ENCODE measurements at places on chromosomes 6 and 20.

DNA sequence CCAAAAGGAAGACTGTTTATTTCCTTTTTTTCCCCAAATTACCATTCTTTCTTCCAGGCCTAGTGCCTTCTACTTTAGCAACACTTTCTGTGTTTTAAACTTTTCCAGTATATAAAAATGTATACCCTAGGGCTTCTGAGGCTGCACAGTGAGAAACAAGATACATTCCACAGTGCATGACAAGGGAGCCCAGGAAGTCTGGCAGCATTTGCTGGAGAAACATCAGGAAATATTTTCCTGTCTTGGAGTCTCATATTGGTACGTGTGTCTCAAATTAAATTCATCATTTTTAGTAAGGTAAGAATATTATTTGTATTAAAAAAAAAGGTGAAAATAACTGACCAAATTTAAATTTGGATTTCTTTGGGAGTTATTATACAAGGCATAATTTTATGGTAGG is 662.6 kb downstream of the RFPL4B start:
- DNase-seq: no peak

GRCh38 chr6:88177961-88178464 is 11.9 kb upstream of the CNR1 start:
- DNase-seq: no peak

GRCh38 chr20:46111836-46112212 is 6.3 kb upstream of the CD40 start:
- DNase-seq: no peak

- no peak for DNase-seq
Observed at GRCh38 chr6:22512686-22513427, 56.5 kb upstream of the HDGFL1 start.

GRCh38 chr20:20694591-20694990 is 17.9 kb downstream of the RALGAPA2 start:
- DNase-seq: no peak

DNA sequence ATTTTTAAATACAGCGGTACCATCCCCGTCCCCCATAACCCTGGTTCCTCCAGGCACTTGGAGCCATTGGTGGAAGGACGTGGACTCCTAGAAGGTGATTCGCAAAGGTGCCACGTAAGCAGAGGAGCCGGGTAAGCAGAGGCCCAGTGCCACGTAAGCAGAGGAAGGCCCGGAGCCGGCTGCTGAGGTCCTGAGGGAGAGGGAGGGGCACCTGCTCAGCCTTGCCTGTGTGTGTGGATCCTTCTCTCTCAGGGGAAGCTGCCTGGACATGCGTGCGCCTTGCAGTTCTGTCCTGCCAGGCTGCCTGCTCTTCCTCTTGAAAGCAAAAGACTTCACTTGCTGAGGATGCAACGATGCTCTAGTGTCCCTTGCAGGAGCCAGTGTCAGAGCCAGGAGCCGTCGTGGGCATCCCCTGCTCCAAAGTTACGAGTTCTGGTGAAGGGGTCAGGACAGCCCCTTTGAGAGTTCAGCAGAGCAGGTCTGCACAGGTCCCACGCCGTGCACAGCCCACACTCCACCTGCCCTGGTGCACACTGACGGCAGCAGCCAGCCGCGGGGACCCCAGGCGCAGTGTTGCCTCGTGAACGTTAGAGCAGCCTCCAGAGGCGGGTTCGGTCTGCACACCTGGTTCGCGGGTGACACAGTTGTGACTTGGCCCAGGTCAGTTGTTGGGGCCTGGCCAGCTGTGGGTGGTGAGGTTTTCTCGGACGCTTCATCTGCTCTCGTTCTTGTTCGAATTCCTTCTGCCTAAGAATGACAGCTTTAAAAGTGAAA is 1.9 kb upstream of the NKAIN4 start:
- no peak for DNase-seq

- no peak for DNase-seq
Observed at GRCh38 chr6:118679327-118679901, 28.0 kb upstream of the CEP85L start.

DNA sequence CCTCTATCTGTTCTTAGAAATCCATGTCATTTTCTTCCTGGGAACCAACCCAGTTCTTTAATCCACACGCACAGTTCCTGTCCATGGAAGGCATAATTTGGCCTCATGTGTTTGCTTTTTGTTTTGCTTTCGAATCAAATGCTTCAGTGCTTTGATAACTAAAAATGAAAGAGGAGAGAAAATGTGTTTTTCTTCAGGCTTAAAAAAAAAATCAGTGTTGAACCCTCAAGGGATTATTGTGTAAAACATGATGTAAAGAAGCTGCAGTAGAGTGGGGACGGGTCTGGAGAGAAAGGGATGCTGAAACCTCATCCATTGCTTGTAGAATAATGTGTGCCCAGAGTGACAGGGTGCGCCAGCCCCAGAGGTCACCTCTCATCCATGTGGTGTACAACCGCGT is 197.5 kb upstream of the JARID2 start:
- DNase-seq: no peak

GRCh38 chr6:111761783-111762312 is 111.4 kb downstream of the FYN start:
- no peak for DNase-seq

DNA sequence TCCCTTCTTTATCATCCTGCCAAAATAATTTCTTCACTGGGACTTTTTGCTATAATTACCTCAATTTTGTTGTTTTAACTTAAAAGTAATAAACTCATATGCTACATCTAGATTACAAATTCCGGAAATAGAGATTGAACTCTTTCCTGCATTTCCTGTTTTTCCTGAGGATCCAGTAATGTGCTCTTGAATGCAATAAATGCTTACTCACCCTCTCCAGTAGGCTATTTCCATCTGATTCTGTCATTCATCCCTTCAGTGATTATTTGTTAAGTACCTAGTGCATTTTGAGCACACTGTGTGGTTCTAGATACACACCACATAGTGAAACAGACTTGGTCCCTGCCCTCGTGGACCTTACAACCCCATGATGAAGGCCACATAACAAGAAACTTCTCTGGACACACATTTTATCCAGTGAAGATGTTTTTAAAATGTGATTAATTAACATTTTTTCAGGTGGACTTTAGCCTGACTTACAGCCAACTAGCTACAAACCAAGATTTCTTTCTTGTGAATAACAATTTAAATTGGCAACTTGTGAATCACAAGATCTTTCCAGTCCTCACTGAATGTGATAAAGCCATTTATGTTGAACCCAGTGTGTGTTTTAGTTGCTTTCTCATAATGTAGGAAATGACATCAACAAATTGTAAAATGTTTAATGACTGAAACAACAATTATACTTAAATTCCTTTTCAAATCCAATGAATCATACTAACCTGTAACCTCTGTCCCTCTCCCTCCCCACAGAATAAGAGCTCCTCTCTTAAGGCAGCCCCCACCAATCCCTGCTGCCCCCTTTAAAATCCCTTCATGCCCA is 272.3 kb downstream of the KHDC1L start:
- DNase-seq: no peak

- DNase-seq: no peak
Observed at GRCh38 chr20:61599061-61599531, 347.0 kb downstream of the CDH4 start.

DNA sequence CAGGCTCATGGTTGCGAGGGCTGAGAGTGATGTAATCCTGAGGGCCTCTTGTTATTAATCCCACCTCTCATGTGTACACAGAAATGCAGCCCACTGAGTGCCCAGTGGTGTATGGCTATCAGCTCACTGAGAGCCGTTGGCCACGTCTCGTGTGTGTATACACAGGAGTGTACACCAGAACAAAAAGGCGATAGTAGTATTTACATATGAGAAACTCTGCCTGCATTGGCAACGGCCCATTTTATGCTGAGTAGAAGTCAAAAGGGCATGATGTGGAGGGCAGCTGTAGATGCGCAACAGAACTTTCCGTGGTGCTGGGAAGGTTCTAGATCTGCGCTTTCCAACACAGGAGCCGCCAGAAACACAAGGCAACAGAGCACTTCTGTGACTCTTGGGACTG is 28.9 kb upstream of the CDH4 start:
- no peak for DNase-seq

DNA sequence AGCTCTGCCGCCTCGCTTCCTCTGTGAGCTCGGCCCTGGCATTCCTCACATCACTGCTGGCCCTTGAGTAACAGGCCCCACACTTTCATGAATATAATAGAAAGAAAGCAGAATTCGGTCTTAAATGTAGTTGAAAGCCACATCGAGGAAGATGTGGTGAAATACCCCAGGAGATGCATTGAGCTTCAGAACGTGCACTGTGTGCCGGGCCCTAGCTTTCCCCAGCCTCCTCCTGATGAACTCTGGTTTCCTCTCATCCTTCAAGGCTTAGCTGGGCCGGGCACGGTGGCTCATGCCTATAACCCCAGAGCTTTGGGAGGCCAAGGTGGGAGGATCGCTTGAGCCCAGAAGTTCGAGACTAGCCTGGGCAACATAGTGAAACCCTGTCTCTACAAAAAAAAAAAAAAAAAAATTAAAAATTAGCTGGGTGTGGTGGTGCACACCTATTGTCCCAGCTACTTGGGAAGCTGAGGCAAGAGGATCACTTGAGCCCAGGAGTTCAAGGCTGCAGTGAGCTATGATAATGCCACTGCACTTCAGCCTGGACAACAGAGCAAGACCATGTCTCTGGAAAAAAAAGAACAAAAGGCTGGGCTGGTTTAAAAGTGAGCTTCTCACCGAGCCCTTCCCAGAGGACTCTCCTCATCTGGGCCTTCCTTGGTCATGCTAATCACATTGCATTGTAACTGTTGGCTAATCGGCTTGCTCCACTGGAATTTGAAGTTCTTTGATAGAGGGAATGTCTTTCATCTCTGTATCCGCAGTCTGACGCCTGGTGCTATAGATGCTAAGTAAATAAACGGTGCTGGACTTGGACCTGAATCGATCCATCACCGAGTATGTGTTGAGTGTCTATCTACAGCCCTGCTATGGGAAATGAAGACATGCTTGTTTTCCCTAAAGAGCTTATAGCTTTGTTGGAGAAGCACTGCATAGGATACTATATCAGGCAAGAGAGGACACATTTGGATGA is 43.8 kb upstream of the FOXQ1 start:
- no peak for DNase-seq

DNA sequence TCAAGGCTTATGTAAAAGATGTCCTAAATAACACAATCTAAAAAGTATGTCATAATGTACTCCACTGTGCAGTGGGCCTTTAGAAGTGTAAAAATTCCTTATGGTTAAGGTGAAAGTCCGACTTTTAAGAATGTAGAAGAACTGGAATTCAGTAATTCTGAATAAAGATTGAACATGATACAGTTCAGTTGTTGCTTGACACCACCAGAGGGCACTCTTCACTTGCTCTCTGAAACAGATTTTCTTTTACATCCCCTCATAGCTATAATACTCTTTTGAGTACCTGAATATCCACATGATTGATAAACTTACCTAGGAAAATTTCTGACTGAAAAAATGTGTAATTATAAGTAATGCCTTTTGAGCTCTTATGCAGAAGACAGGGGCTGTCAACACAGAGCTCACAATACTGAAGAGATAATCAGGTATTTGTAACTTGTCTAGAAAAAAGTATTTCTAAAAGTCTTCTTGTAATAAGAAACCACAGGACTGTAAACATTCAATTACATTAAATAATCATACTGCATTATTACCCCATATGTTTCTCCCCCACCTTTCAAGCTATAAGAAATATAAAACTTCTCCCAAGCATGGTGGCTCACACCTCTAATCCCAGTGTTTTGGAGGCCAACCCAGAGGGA is 92.1 kb downstream of the POPDC3 start:
- no peak for DNase-seq

- peak; percentile 44 for DNase-seq
Observed at GRCh38 chr20:63326314-63327230, 33.6 kb downstream of the COL20A1 start.

DNA sequence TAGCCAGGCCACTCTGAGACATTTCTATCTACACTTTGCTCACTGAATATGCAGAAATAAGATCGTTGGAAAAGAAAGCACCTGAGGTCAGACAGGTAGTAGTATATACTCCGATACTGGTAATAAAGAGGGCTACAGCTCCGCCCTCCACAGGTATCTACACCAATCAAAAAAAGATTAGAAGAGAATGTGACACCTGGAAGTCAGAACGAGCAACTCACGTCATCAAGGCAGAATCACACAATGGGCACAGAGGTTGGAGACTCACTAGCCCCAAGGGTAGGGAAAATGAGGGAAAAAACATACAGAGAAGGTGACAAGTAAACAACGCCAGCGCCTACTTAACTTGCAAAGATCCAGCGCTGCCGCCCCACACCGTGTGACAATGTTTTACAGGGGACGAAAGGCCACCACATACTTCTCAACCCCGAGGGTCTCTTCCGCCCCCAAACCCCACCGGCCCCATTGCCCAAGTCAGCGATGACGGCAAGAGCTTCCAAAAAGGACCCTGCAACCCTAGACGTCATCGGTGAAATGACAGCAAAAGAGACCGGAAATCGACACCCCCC is 653 bp downstream of the LMBRD1 start:
- DNase-seq: no peak

DNA sequence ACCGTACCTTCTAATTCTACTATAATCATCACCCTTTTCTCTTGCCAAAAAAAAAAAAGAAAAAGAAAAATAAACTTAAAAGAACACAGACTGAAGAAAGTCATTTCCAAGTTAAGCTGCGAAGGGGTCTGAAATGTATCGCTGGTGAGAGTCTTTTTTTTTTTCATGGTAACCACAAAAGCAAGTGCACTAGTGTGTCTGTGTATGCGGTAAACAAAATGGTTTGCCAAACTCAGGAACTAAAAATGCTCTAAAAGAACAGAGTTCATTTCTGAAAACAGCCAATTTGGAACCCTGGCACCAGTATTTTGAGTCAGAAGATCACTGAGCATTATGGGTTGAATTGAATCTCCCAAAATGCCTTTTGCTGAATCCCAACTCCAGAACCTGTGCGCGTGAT is 46.6 kb downstream of the CDH4 start:
- DNase-seq: no peak

DNA sequence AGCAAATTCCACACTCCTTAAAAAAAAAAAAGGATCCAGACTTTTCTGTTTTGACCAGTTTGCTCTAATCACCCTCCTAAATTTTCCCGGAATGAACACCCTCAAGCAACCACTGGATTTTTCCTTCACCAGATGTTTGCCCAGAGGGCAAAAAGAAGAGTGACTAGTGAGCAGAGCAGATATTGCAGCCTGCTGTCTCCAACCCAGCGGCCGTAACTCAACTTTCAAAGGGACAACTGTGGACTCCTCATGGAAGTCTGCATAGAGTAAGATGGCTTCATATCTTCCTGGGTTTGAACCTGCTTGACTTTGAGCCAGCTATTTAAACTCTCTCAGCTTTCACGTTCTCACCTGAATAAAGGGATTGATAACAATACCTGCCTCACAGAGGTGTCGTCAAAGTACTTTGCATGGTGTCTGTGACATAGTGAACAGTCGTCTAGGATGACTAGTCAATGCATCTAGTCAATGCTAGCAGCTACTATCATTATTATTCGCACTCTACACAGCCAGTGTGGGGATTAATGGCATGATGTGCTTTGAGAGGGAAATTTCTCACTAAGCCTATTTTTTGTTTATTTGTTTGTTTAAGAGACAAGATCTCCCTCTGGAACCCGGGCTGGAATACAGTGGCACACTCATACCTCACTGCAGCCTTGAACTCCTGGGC is 92.2 kb upstream of the HIVEP1 start:
- no peak for DNase-seq

GRCh38 chr6:164640956-164641355 is 668.4 kb downstream of the C6orf118 start:
- DNase-seq: no peak
